ENCODE measurements at places on chromosomes 1 and 21.

DNA sequence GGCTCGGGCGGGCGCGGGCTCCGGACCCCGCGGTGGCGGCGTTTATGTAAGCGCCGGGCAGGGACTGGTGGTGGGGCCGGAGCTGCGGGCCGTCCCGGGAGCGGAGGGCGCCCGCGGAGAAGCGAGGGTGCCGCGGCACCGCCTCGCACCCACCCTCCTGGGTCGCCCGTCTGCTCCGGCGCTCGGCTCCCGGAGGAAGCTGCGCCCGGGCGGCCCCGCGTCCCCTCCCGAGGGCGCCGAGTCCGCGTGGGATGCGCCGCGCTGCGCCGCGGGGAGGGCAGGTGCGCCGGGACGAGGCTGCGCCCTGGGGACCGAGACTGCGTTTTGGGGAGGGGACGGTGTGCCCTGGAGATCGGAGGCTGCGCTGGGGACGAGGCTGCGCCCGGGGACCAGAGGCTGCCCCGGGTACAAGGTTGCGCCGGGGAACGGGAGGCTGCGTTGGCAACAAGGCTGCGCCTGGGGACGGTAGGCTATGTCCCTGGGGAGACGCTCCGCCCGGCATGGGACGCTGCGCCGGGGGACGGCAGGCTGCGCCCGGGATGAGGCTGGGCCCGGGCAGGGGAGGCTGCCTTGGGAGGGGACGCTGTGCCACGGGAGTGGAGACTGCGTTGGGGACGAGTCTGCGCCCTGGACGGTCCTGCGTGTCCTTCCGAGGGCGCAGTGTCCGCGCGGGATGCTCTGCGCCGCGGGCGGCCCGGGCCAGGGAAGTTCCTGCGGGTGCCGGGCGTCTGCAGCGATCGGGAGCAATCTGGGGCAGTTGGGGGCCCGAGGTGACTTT lies 627 bp downstream of the ADARB1 start:
- DNase-seq, result no peak

DNA sequence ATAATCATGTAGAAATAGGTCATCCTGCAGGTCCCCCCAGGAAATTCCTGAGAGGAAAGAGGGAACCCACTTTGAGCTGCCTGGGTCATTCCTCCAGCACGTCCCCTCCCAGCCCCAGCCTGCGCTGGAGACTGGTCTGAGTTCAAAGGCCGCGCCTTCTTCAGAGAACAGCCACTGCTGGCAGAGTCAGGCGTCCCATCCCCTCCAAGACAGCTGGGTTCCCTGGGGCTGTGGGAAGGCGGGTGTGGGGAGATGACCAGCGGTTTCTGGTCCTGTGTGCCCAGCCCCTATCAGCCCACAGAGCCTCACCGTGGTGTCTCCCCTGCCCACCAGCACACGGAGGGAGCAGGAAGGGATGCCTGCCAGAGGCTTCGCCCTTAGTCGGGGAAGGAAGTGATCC lies 18.0 kb upstream of the TRAPPC10 start:
- no peak for DNase-seq

DNA sequence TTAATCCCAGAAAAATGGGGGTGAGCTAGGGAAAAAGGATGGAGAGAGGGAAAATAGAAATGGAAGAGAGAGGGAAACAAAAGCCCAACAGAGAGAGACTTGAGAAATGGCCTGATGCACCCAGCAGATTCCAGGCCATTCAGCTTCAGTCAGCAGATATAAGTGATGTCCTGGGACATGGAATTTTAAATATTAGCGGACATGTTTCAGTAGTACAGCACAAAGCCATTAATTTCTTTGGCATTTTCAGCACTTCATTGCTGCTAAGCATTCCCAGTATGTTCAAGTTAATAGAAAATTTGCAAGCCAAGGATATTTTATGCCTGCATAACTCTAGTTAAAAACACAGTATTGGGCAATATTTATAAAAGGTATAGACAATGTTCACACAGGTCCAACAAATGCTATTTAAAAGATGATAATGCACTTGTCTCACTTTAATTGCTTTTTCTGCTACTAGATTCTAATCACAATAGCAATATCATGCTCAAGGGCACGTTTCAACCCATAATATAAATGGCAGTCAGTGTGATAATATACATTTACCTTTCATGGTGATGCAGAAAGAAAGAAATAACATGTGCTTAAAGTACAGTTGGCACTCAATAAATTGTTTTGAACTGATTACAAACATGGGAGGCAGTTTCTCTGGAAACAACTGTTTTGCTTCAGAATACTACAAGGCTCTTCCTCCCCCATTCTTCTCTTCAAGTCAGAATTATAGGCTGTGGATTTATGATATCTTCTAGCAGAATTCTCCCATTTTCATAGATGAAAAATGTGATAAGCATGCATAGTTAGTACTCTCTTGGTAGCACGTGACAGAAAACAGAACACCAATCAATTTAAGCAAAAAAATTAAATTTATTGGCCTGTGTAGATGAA lies 108.1 kb upstream of the MAGI3 start:
- DNase-seq, result no peak

DNA sequence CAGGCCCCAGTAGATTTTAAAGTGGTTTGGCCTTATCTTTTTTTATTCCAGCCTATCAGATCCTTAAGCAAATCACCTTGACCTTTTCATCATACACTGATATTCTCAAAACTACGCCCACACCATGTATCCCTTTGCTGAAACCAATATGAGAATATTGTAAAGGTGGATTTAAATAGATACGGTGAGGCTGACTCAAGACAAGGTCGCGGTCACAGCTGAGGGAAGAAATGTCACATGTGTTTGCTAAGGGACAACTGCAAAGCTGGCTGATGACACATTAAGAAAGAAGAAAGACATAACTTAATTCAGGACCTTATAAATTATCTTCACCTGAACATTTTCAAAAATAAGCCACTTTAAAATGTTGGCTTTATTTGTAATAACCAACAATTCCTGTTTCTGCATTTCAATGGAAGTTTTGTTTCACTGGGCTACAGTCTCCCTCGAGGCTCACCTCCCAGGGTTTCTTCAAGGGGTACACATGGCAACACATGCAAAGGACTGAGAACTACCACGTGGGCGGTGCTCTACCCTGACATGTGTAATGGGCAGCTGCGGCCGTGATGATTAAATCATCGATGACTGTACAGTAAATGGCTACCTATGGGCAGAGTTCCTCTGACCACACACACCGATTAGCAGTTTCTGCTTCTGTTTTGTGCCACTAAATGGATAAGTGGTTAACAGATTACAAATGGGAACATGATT lies 189.5 kb downstream of the SIPA1L2 start:
- no peak for DNase-seq

GRCh38 chr1:246001837-246002230 lies 505.2 kb downstream of the SMYD3 start:
- no peak for DNase-seq

- no peak for DNase-seq
These were observed 83.6 kb downstream of the CAMTA1 start for GRCh38 chr1:6868660-6869380.

DNA sequence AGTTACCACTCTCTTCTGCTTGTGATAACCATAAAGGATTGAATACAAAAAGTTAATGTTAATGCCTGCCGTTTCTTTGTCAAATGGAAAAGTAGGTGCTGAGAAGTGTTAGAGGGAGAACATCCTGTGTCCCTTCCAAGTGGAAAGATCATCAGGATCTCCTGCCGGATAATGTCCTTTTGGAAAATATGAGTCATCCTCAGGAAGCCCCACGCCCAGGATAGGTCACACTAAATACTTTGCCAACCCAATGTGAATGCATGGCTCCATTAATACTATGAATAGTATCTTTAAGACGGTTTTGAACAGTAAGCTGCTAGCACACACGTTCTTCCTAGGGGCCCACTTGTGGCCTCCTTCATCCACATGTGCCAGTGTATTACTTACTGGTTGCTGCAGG lies 279.5 kb downstream of the ZNF326 start:
- DNase-seq, result no peak

DNA sequence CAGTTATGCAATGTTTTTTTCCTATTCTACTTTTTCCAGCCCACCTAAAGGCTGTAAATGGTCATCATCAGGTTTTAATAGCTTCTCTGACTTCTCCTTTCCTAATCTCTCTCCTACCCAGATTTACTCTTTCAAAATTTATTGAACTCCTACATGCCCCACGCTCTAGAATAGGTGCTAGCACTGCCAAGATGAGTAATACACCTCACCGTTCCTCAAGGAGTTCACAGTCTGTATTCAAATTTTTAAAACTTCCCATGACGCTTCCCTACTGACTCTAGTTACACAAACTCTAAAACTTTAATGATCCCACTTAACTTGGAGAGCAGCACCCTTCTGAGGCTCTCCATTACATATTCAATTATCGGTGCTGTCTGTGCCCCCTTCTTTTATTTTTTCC lies 51.6 kb downstream of the ALG14 start:
- no peak for DNase-seq

GRCh38 chr21:41983229-41983628 lies 26.9 kb downstream of the ZBTB21 start:
- DNase-seq, result no peak

- DNase-seq, result no peak
These were observed 3.7 kb downstream of the CASQ1 start for GRCh38 chr1:160193832-160194736.

- no peak for DNase-seq
These were observed 1.6 kb downstream of the RASSF5 start for GRCh38 chr1:206508956-206509355.

DNA sequence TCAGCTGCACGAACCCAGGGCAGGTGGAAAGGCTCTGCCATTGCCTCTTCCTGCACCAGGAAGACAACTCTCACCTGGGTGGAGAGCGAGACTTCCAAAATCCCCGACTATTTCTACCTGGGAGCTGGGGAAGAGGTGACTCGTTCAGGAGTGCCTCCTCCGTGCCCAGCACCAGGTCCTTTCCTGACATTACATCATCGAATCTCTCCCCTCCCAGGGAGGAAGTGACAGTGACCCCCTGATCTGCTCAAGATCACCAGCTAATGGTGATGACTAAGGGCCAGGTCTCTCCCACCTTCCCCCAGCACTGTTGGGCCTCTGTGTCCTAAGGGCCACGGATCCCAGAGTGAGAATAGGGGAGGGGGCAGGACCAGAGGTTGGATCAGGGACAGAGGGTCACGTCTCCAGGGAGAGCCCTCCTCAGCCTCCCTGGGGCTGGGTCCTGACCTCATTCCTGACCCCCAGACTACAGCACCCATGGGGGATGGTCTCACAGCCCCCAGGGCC lies 6.8 kb downstream of the MEGF6 start:
- DNase-seq, result no peak

- no peak for DNase-seq
These were observed 24.9 kb upstream of the ATF3 start for GRCh38 chr1:212583643-212584042.

- DNase-seq, result no peak
These were observed 11.2 kb downstream of the DDAH1 start for GRCh38 chr1:85453640-85454194.

GRCh38 chr1:193685986-193686385 lies 499.6 kb upstream of the B3GALT2 start:
- no peak for DNase-seq

- no peak for DNase-seq
These were observed 14.3 kb upstream of the S100A11 start for GRCh38 chr1:152050886-152051675.

- no peak for DNase-seq
These were observed 519.9 kb downstream of the SMYD3 start for GRCh38 chr1:245987219-245987545.

GRCh38 chr1:226523646-226524406 lies 24.7 kb upstream of the STUM start:
- no peak for DNase-seq

- no peak for DNase-seq
These were observed 224.3 kb upstream of the GREM2 start for GRCh38 chr1:240836271-240836670.

DNA sequence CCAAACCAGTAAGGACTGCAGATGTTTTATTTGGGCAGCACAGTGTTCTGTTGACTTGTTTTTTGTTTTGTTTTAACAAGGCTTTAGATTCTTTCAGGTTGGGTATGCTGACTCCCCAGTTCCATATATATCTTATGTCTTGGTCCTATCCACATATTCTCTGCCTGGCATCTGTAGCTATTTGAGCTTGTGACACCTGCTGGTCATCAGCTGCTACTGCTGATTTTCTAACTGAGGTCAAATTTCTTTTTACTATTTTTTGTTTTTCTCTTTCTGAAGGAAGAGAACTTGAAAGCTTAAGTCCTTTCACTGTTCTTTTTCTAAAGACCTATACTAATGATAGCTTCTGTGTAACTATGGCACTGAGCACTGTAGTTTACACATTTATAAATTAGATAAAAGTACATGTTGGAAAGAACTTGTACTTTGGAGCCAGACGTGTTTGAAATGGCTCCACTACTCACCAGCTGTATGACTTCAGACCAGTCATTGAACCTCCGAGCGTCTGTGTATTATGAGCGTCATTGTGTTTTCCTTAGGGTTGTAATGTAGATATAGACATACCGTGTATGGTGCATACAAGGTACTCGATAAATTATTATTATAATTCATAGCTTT lies 109.4 kb downstream of the NRDC start:
- DNase-seq, result peak; percentile 3

DNA sequence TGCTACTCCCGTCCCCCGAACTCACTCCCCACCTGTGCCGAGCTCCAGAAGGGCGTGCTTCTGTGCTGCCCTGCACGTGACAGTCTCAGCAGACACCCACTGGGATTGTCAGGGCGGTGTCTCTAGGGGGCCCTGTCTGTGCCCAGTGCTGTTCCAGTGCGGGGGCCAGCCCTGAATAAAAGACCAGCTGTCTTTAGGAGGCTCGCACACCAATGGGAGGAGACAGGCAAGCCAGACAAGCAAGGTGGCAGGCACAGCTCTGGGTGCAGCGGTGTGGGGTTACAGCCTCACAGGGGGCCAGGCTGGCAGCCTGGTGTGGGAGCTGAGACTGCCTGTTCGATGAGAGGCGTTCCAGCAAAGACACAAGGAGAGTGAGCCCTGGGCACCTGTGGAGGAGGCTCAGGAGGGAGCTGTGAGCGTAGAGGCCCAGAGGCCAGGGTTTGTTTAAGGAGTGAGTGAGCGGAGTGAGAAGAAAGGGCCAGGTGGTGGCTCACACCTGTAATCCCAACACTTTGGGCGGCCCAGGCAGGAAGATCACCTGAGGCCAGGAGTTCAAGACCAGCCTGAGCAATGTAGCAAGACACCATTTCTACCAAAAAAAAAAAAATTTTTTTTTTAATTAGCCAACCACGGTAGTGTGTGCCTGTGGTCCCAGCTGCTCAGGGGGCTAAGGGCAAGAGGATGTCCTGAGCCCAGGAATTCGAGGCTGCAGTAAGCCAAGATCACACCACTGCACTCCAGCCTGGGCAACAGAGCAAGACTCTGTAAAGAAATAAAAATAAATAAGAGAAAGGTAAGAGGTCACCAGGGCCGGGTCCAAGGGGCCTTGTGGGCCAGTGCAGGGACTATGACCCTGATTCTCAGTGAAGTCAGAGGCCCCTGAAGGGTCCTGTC lies 48.2 kb upstream of the ARHGEF16 start:
- no peak for DNase-seq

GRCh38 chr1:15957221-15958095 lies 18.4 kb downstream of the ZBTB17 start:
- DNase-seq, result no peak

Data from CD4-positive, alpha-beta T cell treated with Interleukin-1 beta for 1 hour (primary cell).